ENCODE measurements at places on chromosomes 2 and 18. TPM values are rescaled to one million over a fixed set of nuclear protein-coding genes. Genes with fewer than 3 reads are reported as not detected.

DNA sequence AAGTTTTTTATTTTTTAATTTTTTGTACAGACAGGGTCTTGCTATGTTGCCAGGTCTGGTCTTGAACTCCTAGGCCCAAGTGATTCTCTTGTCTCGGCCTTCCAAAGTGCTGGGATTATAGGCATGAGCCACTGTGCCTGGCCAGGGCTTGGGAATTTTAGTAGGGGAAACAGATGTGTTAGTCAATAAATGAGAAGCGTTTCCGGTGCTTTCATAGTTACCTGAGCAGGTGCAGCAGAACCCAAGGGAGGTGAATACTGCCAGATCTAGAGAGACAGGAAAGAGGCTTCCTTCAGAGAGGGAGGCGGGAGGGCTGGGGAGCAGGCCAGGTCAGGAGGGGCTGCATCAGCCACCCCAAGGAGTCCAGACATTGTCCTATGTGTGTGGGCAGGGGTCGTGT is 30.5 kb upstream of the IMPA2 start:
- H3K27ac ChIP-seq: no peak overlapping the region
- H3K36me3 ChIP-seq: no peaks in the 10 kb centered on the region
- H3K27me3 ChIP-seq: no peaks in the 10 kb centered on the region
- H3K4me1 ChIP-seq: peaks cover 12% of the 10 kb centered on the region

DNA sequence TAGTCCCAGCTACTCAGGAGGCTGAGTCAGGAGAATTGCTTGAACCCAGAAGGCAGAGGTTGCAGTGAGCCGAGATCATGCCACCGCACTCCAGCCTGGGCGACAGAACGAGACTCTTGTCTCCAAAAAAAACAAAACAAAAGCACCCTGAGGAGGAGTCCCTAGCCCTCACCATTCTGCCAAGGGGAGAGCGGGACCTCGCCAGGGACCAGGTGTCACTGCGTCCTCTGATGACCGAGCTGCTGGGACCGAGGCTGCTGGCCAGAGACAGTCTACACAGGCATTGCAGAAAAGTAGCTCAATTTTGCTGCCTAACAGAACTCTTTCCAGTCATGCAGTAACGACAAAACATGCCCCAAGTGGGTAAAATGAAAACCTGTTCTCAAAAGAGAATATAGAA is 18.4 kb downstream of the NCK2 start:
- no peaks in the 10 kb centered on the region for H3K27me3 ChIP-seq
- peaks cover 95% of the 10 kb centered on the region for H3K4me1 ChIP-seq
- peaks cover 54% of the 10 kb centered on the region for H3K36me3 ChIP-seq
- H3K27ac ChIP-seq: peak overlapping the region; percentile 25
- no peak for DNase-seq

The GCKR gene
- total RNA-seq: not detected

DNA sequence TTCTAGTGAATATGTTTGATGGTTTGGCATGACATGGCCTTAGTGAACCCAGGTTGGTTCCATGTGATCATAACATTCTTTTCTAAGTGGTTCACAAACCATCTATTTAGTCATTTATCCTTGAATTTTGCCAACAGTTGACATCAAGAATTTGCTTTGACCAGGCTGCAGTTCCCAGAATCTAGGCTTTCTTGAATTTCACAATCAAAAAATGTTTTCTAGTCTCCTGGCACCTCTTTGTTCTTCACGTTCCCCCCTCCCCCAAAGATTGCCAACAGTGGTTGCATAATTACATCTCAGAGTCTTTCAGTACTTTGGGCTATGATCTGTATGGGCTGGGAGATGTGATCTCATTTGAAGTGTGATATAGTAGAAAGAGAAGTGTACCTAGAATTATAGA is 124.0 kb downstream of the GATA6 start:
- H3K4me1 ChIP-seq: no peaks in the 10 kb centered on the region
- H3K27me3 ChIP-seq: no peaks in the 10 kb centered on the region
- H3K36me3 ChIP-seq: no peaks in the 10 kb centered on the region
- no peak overlapping the region for H3K4me3 ChIP-seq
- H3K27ac ChIP-seq: no peak overlapping the region
- DNase-seq: no peak

DNA sequence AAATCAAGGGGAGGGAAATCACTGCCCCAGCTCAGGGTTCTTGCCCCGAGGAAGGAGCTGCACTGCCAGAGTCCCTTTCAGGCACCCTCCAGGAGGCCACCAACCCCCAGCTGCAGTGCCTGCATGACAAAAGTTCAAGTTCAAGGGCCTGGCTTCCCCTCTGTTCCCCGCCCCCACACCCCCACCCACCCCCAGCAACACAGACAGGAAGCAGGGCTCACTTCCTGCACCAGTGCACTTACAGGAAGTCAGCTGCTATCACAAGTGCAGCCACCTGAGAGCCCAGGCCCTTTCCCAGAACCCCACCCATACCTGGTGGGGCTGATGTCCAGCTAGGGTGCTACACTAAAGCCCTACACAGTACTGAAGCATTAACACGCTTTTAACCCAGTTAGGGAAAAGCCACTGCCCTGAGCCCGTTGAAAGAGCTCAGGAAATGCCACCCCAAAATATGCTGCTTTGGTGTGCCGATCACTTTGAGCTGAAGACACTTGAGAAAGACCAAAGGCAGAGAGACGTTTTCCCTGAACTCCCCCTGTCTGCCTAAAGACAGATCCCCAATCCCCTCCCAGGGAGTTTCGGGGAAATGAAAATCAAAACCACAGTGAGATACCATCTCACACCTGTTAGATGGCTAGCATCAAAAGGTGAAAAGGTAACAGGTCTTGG is 109.9 kb upstream of the CAB39 start:
- H3K27ac ChIP-seq: peak overlapping the region; percentile 95
- H3K36me3 ChIP-seq: peaks cover 24% of the 10 kb centered on the region
- no peaks in the 10 kb centered on the region for H3K27me3 ChIP-seq
- DNase-seq: peak; percentile 44
- H3K4me1 ChIP-seq: peaks cover 32% of the 10 kb centered on the region
- H3K4me3 ChIP-seq: peak overlapping the region; percentile 24

DNA sequence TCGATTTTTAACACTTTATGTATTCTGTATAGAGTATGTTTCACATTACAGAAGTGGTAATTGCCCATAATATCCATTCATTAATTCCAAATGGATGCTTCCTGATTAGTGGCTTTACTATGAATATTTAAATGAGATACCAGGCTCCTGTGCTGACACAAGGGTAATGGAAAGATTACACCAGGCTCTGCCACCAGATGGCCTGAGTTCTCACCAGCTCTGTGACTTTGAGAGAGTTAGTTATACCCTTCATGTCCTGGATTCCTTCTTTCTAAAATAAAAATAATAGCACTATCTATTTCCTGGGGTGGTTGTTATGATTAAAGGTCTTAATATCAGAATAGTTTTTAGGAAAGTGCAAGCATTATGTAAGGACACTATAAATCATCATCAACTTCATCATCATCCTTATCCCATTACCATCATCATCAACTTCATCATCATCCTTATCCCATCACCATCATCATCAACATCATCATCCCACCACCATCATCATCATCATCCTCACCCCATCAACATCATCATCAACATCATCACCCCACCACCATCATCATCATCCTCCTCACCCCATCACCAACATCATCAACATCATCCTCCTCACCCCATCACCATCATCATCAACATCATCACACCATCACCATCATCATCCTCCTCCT is 151.8 kb downstream of the DNER start:
- no peaks in the 10 kb centered on the region for H3K36me3 ChIP-seq
- H3K27me3 ChIP-seq: no peaks in the 10 kb centered on the region
- DNase-seq: no peak

GRCh38 chr18:69876490-69876889 is 71.2 kb downstream of the CD226 start:
- H3K4me3 ChIP-seq: no peak overlapping the region
- peaks cover 55% of the 10 kb centered on the region for H3K36me3 ChIP-seq
- H3K4me1 ChIP-seq: peaks cover 21% of the 10 kb centered on the region
- no peaks in the 10 kb centered on the region for H3K27me3 ChIP-seq
- DNase-seq: no peak

The TCF23 gene
- not detected for total RNA-seq

DNA sequence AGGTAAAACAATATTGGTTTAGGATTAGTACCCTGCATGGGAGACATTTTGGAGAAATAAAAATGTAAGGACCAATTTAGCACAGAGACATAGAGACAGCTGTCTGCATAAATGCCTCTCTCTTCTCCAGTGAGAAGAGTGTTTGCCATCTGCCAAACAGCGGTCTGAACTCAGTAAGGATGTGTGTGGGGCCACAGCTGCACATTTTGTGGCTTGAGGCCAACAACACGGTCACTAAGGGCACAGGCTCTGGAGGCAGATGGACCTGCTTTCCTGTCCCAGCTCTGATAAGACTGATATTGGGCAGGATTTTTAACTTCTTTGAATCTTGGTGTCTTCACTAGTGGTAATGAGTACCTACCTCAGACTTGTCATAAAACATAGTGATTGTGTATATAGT is 10.2 kb downstream of the ZBTB14 start:
- DNase-seq: no peak
- peaks cover 32% of the 10 kb centered on the region for H3K4me1 ChIP-seq
- no peaks in the 10 kb centered on the region for H3K27me3 ChIP-seq
- no peak overlapping the region for H3K27ac ChIP-seq

The DYNAP gene
- total RNA-seq: not detected

GRCh38 chr2:151114874-151115273 is 146.8 kb downstream of the RBM43 start:
- peaks cover 32% of the 10 kb centered on the region for H3K27me3 ChIP-seq
- H3K4me1 ChIP-seq: peaks cover 2% of the 10 kb centered on the region
- no peaks in the 10 kb centered on the region for H3K36me3 ChIP-seq
- no peak overlapping the region for H3K27ac ChIP-seq
- no peak for DNase-seq

DNA sequence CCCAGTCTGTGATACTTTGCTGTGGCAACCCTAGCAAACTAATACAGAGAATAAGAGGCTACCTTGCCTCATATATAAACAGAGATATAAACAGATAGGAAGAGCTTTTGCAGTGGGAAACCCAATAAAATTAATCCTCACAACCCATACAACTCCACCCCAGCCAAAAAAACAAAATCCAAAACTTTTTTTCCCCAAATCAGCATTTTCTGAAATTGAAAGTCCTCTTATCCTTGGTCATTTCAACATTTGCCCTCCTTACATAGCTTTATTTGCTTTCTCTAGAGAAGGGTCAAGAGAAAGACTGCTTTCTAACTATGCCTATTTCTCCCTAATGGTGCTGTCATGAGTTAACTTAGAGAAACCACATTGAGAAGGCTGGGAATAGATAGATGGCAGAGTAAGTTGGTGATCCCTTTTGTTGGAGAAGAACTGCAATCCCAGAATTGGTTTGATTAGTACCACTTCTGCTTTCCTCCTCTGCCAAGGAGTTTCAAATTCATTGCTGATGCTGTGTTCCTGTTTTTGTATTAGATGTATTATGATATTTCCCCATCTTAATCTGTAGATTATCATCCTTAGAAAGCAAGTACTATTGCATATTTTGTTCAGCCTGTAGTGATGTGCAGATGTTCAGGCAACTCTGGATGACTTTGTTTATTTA is 76.5 kb upstream of the B3GNT2 start:
- H3K36me3 ChIP-seq: peaks cover 1% of the 10 kb centered on the region
- no peak for DNase-seq
- H3K27ac ChIP-seq: no peak overlapping the region
- no peaks in the 10 kb centered on the region for H3K27me3 ChIP-seq
- H3K4me1 ChIP-seq: peaks cover 3% of the 10 kb centered on the region
- H3K4me3 ChIP-seq: no peak overlapping the region

DNA sequence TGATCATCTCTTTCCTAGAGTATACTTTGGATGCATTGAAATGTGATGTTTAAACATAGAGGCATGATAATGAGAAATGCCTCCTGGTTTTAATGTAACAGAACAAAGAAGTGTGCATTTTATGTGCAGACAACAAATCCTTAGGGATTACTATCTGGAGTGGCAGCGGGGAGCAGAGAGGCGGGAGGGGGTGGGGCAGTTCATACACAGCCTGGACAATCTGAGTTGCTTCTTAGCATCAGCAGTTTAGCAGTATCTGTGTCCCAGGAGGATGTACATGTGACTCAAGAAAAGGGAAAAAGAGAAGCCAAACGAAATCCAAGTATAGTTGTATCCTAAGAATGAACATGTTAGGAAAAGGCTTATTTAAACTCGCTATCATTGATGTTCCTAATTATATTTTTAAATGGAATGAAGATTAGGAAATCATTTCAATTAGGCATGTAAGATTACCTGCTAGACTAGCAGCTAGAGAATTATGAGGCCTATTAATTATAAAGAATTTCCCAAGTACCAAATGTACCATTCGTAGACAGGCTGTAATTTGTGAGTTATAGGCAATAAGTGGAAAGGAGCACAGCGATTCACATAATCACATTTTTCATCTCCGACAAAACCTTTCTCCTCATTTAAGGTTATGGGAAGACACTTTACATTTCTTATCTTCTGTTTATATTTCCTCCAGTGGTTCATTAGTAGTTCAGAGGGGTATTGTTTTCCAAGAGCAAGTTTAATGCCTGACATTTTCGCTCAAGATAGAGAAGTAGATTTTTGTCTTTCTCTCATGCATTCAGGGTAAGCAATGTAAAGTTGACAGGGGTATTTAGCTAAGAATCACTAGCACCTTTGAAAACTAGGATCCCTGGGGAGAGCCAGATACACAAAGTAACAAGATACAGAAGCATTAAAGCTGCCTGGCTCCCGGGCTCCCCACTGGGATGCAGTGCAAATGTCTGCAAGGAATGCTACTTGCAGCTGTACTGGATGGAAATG is 141.3 kb upstream of the NOSTRIN start:
- H3K4me3 ChIP-seq: no peak overlapping the region
- no peak for DNase-seq
- H3K27me3 ChIP-seq: no peaks in the 10 kb centered on the region
- H3K27ac ChIP-seq: no peak overlapping the region
- peaks cover 4% of the 10 kb centered on the region for H3K4me1 ChIP-seq

The MAP2 gene
- not detected for total RNA-seq

The C2orf92 gene
- 7.3 TPM for total RNA-seq

GRCh38 chr18:32300914-32301313 is 111.1 kb downstream of the MEP1B start:
- H3K36me3 ChIP-seq: no peaks in the 10 kb centered on the region
- H3K4me3 ChIP-seq: no peak overlapping the region
- H3K27ac ChIP-seq: no peak overlapping the region
- H3K27me3 ChIP-seq: peaks cover 16% of the 10 kb centered on the region

- no peak for DNase-seq
- H3K4me3 ChIP-seq: peak overlapping the region; percentile 97
- H3K27me3 ChIP-seq: no peaks in the 10 kb centered on the region
- H3K36me3 ChIP-seq: peaks cover 12% of the 10 kb centered on the region
- peaks cover 43% of the 10 kb centered on the region for H3K4me1 ChIP-seq
Measured at GRCh38 chr2:227473122-227473461, 1.1 kb downstream of the AGFG1 start.

DNA sequence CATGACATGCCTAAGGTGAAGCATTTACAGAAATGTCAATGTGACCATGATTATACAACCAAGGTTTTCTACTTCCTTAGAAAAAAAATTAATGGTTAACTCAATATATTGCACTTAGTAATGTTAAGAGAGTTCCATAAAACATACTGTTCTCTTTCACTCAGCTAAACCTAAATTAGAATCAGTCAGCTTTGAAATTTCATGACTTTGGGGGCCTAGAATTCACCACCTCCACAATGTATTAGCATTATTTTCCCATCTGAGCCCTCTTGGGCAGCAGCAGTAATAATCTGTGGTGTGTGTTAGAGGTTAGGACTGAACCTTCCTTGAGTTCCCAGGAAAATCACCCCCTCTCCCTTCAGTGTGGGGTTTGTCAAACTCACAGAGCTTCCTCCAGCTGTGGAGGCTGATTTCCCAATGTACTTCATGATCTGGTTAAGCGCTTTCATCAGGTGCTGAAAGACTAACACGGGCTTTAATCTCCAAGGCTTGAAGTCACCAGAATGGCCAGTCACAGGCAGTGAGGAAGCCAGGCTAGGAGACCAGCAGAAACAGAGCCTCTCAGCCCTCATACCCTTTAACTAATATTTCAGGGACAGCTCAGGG is 7.1 kb upstream of the UPP2 start:
- no peaks in the 10 kb centered on the region for H3K27me3 ChIP-seq
- no peaks in the 10 kb centered on the region for H3K36me3 ChIP-seq
- H3K27ac ChIP-seq: no peak overlapping the region
